Lung microvascular endothelial cell (primary cell): ENCODE measurements at places on chromosomes 7 and 10. TPM values are rescaled to one million over a fixed set of nuclear protein-coding genes. Genes with fewer than 3 reads are reported as not detected.

CHST15 gene
- total RNA-seq = 60.1 and 105 TPM in 2 replicates

GRCh38 chr7:7324698-7325097 is 142.4 kb downstream of the C1GALT1 start:
- no peak for DNase-seq

TUBB8 gene
- total RNA-seq = not detected in 2 replicates

DNA sequence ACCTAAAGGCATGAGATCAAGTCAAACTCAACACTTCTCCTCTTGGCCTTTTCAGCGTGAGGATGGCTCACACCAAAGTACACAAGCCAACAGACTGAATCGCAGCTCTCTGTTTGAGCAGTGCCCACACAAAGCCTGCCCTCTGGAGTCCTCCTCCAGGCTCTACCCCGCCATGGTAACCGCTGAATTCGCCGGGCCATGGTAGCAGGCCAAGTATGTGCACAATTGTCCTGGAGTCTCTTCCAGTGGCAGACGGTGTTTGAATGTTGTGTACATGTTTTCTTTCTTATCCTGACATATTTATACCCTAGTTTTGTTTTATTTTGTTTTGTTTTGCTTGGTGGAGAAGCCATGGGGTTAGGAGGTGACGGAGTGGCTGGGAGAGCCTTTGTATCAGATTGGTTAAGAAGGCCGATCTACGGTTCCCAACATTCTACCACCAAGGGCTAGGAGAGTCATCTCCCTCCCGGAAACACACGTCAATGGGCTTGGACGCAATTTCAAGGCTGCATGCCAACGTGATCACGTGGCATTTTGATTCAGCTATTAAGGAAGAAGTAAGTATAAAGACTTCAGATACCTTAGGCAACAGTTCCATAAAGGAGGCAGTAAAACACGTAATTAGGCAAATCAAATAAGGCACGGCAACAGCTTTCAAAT is 12.1 kb upstream of the SHH start:
- DNase-seq = peak; percentile 55

DNA sequence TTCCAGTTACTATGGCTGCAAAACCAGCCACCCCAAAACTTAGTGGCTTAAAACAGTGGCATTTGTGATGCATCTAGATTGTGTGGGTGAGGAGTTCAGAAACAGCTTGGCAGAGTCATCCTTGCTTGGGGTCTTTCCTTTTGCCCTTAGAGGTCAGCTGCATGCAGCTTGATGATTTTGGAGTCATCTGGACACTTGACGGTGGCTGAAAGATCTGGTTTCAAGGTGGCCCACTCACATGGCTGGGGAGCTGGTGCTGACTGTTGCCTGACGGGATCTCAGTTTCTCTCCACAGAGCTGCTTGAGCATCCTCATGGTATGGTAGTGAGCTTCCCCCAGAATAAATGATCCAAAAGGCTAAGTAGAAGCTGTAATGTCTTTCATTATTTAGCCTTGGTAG is 191.3 kb upstream of the GALNT17 start:
- no peak for DNase-seq

DNA sequence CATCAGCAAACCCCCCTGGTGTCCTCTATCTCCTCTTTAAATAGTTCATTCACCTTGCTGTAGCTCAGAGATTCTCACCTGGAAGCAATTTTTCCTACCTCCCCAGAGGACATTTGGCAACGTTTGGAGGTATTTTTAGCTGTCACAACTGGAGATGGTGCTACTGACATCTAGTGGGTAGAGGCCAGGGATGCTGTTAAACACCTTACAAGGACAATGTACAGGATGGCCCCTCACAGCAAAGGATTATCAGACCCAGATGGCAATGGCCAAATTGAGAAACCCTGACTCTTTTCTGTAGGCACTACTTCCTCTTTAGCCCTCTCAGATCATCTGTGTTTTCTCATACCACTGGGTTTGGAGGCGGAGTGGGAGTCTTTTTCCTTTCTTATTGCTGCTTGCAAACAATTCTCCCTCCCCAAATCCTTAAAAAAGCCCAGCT is 13.2 kb upstream of the TRA2A start:
- peak; percentile 58 for DNase-seq

HTR5A gene
- not detected in 2 replicates for total RNA-seq

DNA sequence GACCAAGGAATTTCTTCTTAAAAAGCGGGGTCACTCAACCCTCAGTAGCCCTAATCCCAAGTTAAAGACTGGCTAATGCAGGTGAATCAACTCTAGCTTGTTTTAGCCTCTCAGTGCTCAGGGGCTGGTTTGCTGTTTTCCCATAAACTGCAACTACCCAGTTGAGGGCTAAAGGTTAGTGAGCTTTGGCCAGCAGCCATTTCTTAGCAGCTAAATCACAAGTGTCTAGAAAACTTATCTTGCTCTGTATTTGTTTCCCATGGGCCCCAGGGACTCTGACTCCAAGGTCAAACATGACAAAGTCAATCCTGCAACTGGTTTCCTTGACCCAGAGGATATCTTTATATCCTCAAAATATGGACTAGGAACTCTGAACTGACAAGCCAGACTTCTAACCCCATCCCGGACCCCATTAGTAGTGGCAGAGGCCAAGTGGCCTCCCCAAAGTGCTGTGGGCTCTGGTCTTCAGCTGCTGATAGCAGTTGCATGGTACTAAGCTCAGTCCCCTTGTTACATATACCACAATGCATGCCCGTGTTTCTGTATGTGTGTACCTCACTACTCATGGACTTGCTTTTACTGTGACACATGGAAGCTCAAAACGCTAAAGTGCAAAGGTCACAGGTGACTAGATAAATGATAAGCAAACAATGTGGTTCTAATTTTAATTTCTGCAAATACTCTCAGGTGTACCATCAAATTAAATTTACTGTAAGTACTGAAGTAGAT is 793.0 kb upstream of the IGFBP3 start:
- DNase-seq = peak; percentile 7

CPN1 gene
- not detected in 2 replicates for total RNA-seq

DNA sequence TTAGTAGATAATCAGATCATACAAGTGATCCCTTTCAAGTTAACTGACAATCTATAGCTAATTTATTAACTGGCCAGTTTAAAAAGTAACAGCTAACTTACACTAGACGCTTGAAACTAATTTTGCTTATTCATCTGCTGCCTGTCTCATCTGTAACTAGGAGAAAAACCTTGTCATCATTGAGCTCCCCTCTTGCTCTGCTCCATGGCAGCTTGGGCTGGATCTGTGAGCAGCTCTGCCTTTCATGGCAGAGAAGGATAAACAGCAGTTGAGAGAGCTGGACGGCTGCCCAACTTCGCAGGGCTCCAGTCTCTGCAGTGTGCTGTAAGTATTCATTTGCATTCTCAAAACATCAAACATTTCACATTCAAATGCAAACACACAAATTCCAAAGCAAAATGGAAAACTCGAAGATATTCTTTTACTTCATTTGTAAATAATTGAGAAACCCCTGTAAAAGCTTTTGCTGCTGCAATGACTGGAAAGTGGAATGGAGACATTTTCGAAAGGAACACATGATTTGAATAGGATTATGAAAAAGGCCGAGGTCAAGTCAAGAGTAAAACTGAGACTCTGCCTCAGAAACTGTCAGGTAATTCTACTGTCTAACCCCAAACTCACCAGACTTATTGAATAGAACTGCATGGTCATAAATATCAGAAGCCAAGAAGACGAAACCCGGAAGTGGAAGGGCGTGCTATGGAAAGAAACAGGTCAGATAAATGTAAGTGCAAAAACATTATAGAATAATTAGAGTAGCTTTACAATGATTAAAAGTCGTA is 17.6 kb downstream of the SLC35B4 start:
- no peak for DNase-seq

TNS3 gene
- total RNA-seq = 6.8 and 10.3 TPM in 2 replicates

SKIDA1 gene
- 1.1 and 1.4 TPM in 2 replicates for total RNA-seq

SGMS1 gene
- total RNA-seq = 32.3 and 76.2 TPM in 2 replicates

OR6V1 gene
- total RNA-seq = not detected in 2 replicates

THSD7A gene
- total RNA-seq = 16.1 and 17.4 TPM in 2 replicates

DNA sequence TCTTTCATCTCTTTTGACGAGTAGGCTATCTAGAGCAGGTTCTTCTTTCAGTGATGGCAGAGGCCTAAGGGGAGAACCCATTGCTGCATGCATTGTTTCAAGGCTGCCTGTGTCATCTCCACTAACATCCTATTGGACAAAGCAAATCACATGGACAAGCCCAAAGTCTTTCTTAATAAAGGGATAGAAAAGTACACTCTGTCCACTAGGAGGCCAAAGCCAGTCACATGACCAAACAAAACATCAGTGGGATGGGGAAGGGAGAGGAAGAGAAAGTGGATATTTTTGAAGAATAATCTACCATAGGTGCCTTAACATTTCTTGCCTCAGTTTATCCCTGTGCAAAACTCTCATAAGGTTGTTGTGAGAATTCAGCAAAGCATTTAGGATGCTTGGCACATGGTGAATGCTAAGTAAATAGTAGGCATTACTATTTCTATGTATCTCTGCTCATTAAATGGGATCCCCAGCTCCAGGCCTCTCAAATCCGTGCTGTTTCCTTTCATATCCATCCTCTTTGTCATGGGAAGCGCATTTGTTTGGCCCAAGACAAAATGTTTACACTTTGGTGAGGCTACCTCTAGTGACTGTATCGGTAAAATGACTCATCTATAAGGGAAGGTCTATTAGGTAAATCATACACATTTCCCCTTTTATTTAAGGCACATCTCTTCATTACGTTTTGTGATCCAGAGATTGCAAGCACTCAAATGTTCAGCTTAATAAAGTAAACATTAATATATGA is 16.7 kb upstream of the CADPS2 start:
- no peak for DNase-seq

DYDC2 gene
- not detected in 2 replicates for total RNA-seq

GRCh38 chr7:25726170-25726780 is 425.7 kb upstream of the NFE2L3 start:
- DNase-seq = no peak

- peak; percentile 23 for DNase-seq
These were observed 1.1 kb downstream of the TRRAP start for GRCh38 chr7:98879198-98879978.

GRCh38 chr10:82072124-82072523 is 197.1 kb downstream of the NRG3 start:
- no peak for DNase-seq

- DNase-seq = no peak
These were observed 11.3 kb upstream of the PHYH start for GRCh38 chr10:13311177-13311575.

COBL gene
- total RNA-seq = not detected in 2 replicates

DNA sequence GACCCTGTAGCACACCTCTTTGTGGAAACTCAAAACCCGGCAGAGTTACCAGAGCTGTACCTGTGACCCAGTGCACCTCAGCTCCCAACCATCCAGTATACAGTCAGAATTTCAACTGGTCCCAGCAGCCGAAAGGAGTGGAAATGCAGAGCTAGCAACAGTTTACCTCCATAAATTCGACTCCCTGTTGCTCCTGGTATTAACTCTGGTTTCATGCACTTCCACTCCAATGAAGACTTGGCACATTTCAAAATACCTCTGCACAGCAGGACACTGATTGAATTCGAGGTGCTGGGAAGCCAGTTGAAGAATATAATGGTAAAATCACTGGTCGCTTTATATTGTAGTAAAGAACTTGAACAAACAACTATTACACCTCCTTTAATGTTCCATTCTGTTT is 17.9 kb upstream of the TIAL1 start:
- DNase-seq = no peak

GRCh38 chr7:135406918-135407317 is 103.0 kb downstream of the CNOT4 start:
- DNase-seq = no peak

DNA sequence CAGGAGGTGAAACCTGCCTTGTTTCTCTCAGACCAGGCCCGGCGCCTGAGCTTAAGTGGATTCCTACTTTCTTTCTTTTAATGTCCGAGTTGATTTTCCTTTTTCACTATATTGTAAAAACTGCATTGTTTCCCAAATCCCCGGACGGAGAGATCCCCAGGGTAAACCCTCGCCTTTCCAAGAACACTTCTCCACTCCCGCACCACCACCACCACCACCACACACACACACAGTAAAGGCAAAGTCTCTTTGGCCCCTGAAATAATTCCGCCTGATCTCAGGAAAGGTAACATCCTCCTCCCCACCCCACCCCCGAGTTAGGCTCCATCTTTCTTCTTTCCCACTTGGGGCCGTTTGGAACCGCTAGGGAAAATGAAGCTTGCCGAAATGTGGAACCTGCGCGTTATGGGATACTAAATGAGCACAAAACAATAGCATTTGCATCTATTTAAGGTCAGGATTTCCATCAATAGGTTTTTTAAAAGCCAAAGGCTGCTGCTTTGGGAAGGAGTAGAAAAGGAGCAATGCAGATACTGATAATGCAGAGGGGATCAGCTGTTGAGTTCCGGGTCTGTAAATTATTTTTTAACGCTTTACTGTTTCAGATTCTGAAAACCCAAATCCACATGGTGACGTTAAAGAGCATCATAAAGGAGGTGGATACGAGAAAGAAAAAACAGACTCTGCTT is 2.5 kb downstream of the HPSE2 start:
- no peak for DNase-seq

GRCh38 chr10:116287906-116288501 is 15.0 kb upstream of the GFRA1 start:
- DNase-seq = peak; percentile 51

DNA sequence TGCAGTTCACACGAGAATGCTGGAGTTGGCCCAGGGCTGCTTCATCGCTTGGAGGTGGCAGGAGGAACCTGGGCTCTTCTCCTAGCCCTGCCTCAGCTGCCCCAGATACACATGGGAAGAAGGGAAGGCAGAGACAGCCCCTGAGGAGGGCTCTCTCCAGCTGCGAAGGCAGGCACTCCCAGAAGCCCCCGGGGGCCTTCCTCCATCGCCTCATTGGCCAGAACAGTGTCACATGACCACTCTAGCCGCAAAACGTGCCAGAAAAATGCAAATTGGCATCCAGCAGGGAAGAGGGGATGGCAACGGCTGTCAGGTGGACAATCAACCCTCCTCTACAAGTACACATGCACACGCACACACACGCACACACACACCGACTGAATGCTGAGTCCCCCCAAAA is 217.8 kb upstream of the FRMD4A start:
- DNase-seq = no peak

GRCh38 chr7:20797042-20797461 is 10.4 kb upstream of the SP8 start:
- DNase-seq = no peak

GRCh38 chr10:106424981-106425380 is 739.5 kb downstream of the SORCS1 start:
- no peak for DNase-seq

TMEM229A gene
- not detected in 2 replicates for total RNA-seq

GRCh38 chr7:150753826-150754603 is 16.8 kb downstream of the GIMAP5 start:
- DNase-seq = peak; percentile 91

GRCh38 chr10:75513292-75513885 is 82.0 kb downstream of the LRMDA start:
- no peak for DNase-seq

PTER gene
- total RNA-seq = 3.2 and 6.8 TPM in 2 replicates
